Osteocyte (in vitro differentiated cells): ENCODE measurements at places on chromosomes 6 and 20. TPM values are rescaled to one million over a fixed set of nuclear protein-coding genes. Genes with fewer than 3 reads are reported as not detected.

DNA sequence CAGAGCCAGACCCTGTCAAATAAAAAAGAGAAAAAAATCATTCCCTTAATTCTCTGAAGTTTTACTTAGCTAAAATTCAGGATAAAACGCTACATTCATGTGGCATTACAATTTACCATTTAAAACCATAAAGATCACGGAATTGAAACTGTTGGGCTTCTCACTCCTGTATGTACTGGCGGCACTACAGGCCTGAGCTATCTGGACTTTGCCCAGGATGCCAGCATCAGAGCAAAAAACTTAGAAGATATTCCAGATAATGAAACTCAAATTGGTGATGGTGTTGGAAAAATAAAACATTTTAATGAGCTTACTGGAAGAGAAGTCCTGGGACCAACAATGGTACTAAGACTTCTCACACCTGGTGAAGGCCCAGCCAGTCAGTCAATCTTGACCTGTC is 14.2 kb downstream of the EPM2A start:
- peaks cover 9% of the 10 kb centered on the region for H3K4me1 ChIP-seq
- no peaks in the 10 kb centered on the region for H3K27me3 ChIP-seq
- H3K4me3 ChIP-seq, result no peak overlapping the region
- H3K27ac ChIP-seq, result no peak overlapping the region
- no peak for DNase-seq

DNA sequence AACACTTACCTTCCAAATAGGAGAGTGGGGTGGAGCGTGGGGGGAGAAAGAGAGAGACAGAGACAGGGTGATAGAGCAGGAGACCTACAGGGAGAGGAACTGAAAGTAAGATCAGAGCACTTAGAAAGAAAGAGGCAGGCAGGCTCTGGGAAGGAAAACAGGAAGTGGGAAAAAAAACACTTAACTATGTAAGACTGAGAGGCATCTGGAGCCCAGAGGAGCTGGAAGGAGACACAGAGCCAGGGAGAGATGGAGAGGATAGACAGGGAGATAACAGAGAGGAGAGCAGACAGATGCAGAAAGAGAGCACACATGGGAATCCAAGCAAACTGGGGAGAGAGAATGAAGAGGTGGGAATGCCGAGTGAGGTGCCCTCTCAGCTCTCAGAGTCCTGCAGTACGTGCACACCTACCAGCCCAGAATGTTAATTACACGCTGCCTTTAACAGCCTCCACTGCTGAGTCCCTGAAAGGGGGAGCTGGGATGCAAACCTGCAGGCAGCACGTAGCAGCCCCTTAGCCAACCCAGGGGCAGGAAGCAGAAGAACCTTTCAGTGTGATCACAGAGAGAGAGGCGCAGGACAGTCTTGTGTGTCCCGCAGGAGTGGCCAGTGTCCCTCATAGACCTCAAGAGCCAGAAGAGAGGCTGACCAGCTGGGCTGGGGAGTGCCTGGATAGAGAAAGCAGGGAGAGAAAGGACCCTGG is 132.7 kb upstream of the LRFN2 start:
- peaks cover 32% of the 10 kb centered on the region for H3K4me1 ChIP-seq
- H3K27ac ChIP-seq, result peak overlapping the region; percentile 84
- H3K27me3 ChIP-seq, result peaks cover 7% of the 10 kb centered on the region

DNA sequence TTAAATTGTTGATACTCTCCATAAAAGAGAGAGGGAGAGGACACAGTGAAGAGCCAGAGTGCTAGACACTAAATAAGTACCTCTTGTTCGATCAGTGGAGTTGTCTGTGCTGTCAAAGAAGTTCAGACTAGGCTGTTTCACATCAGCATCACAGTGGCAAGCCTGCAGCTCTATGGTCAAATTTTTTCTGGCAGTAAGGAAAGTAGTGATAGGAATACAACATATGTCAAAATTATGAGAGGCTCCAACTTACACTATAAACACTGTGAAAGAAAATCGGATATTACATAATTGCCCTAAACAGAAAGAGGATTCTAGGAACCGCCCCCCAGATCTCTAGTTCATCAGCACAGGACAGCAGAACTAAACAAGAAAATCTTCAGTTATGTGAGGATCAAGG is 23.1 kb downstream of the DNAH8 start:
- no peak for DNase-seq
- H3K4me1 ChIP-seq, result no peaks in the 10 kb centered on the region
- H3K4me3 ChIP-seq, result no peak overlapping the region
- H3K27me3 ChIP-seq, result peaks cover 40% of the 10 kb centered on the region
- H3K27ac ChIP-seq, result no peak overlapping the region
- no peaks in the 10 kb centered on the region for H3K36me3 ChIP-seq

GRCh38 chr6:94052749-94053148 is 633.4 kb upstream of the EPHA7 start:
- H3K27ac ChIP-seq, result peak overlapping the region; percentile 57
- H3K36me3 ChIP-seq, result peaks cover 6% of the 10 kb centered on the region
- no peak for DNase-seq
- no peak overlapping the region for H3K4me3 ChIP-seq
- H3K27me3 ChIP-seq, result no peaks in the 10 kb centered on the region
- peaks cover 61% of the 10 kb centered on the region for H3K4me1 ChIP-seq

DNA sequence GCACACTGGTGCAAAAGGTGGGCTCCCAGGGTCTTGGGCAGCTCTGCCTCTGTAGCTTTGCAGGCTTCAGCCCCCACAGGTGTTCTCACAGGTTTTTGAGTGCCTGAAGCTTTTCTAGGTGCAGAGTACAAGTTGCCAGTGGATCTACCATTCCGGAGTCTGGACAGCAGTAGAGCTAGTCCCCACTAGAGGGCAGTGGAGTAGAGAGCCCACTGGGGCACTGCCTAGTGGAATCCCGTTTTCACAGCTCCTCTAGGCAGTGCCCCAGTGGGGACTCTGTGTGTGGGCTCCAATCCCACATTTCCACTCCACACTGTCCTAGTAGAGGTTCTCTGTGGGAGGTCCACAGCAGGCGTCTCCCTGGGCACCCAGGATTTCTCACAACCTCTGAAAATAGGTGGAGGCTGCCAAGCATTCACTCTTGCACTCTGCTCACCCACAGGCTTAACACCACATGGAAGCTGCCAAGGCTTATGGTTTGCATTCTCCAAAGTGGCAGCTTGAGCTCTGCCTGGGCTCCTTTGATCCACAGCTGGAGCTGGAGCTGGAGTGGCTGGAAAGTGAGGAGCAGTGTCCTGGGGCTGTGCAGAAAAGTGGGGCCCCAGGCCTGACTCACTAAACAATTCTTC is 86.3 kb upstream of the PROKR2 start:
- no peak for DNase-seq
- no peaks in the 10 kb centered on the region for H3K36me3 ChIP-seq
- H3K4me1 ChIP-seq, result no peaks in the 10 kb centered on the region
- no peak overlapping the region for H3K27ac ChIP-seq

- no peak overlapping the region for H3K4me3 ChIP-seq
- no peaks in the 10 kb centered on the region for H3K36me3 ChIP-seq
- no peaks in the 10 kb centered on the region for H3K27me3 ChIP-seq
- no peak for DNase-seq
- no peak overlapping the region for H3K27ac ChIP-seq
Observed at GRCh38 chr6:80541181-80541580, 434.7 kb downstream of the BCKDHB start.

DNA sequence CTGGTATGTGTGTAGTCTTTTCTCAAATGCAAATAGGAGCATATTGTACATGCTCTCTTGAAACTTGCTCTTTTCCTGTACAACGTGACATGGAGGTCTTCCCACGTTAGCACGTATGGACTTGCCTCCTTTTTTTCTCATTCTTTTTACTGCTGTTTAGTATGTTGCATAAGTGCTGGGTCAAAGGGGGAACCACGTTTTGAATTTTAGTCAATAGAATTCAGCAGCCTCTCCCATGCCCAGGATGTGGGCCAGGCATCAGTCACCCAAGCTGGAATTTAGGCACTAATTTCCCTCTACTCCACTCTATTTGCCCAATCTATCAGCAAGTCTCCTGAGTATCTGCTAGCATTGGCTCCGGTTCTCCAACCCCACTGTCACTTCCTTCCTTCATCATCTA is 41.5 kb upstream of the RNF24 start:
- no peaks in the 10 kb centered on the region for H3K36me3 ChIP-seq
- no peak overlapping the region for H3K27ac ChIP-seq
- no peak overlapping the region for H3K4me3 ChIP-seq
- no peaks in the 10 kb centered on the region for H3K27me3 ChIP-seq
- no peak for DNase-seq

DNA sequence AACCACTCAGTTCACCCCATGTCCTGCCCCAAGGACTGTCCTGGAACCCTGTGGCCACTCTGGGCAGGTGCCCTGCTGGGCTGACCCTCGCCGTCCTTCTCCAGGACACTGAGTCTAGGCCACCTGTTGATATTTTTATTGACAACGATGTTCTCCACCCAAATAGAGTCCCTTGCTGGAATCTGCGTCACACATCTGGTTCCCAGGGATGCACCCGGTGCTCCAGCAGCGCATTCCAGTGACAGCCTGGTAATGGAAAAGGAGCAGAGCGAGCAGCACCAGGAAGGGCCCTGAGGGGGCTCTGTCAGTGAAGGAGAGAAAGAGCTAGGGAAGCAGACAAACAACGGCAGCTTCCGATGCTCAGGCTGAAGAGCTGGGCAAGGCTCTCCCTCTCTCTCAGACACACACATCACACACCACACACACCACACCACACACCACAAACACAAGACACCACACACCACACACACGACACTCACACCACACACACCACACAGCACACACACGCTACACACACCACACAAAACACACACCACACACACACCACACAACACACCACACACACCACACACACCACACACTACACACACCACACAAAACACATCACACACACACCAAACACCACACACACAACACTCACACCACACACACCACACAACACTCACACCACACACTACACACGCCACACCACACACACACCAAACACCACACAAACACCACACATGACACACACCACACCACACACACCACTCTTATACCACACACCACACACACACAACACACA is 117.9 kb upstream of the THBS2 start:
- H3K27ac ChIP-seq, result no peak overlapping the region
- H3K4me1 ChIP-seq, result no peaks in the 10 kb centered on the region
- no peak for DNase-seq
- H3K27me3 ChIP-seq, result no peaks in the 10 kb centered on the region

DNA sequence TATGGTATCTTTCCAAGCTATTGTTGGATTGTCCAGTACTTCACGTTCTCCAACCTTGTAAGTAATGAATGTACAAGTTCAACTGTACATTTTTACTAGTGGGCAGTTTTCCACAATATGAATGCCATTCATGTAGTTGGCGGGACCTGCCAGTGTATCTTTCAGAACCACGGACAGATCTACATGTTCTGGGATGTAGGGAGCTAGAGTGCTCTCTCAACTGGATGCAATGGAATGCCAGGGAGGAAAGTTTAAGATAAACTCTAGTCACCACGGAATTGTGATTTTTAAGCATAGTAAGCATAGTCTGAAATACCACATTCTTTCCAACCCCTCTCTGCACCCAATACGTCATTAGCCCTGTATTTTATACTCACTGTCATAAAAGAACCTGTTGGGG is 21.5 kb upstream of the HLA-C start:
- H3K4me3 ChIP-seq, result no peak overlapping the region
- peaks cover 82% of the 10 kb centered on the region for H3K27me3 ChIP-seq
- no peak overlapping the region for H3K27ac ChIP-seq
- no peaks in the 10 kb centered on the region for H3K36me3 ChIP-seq
- DNase-seq, result no peak

DNA sequence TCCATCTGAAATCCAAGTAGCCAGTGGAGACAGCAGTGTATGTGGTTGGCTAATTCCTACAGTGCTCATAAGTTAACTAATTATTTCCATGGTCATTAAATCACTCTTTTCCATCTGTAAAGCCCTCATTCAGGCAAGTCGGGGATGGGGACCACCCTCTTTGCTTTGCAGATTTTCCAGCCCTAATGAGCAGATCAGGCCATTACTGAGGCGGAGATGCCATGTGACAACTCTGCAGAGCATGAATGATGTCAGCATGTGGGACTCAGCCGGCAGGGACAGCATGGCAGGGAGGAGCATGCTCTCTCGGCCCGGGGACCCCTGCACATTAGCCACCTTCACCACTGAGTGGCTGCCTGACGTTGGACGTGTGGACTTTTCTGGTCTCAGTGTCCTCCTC is 623.3 kb upstream of the CDH4 start:
- H3K4me3 ChIP-seq, result no peak overlapping the region
- DNase-seq, result no peak
- no peaks in the 10 kb centered on the region for H3K36me3 ChIP-seq
- H3K27ac ChIP-seq, result no peak overlapping the region

DNA sequence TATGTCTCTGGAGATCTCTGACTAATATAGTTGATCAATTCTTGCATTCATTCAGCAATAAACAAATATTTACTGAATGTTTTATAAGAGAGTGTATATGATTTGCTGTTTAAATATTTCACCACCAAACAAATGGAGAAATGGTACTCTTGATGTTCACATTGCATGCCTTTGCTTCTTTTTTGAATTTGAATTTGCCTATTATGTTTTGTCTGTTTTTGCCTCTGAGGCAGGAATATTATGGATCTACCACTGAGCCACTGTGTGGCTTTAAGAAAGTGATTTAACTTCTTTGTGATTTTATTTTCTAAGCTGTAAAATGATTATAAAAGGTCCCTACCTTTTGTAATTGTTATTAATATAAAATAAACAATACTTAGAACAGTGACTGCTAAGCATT is 345.0 kb downstream of the DOK5 start:
- no peaks in the 10 kb centered on the region for H3K4me1 ChIP-seq
- no peaks in the 10 kb centered on the region for H3K27me3 ChIP-seq
- H3K27ac ChIP-seq, result no peak overlapping the region
- no peak overlapping the region for H3K4me3 ChIP-seq
- H3K36me3 ChIP-seq, result no peaks in the 10 kb centered on the region

MCM8 gene
- total RNA-seq, result 6.3 and 7.1 TPM in 2 replicates

- no peaks in the 10 kb centered on the region for H3K36me3 ChIP-seq
- peaks cover 23% of the 10 kb centered on the region for H3K4me1 ChIP-seq
- no peaks in the 10 kb centered on the region for H3K27me3 ChIP-seq
- no peak for DNase-seq
Observed at GRCh38 chr6:3776881-3777507, 25.5 kb upstream of the PXDC1 start.

SAMD10 gene
- 3.5 and 3.7 TPM in 2 replicates for total RNA-seq

TGM3 gene
- total RNA-seq, result not detected in 2 replicates

- no peak overlapping the region for H3K4me3 ChIP-seq
- no peaks in the 10 kb centered on the region for H3K36me3 ChIP-seq
- H3K27me3 ChIP-seq, result no peaks in the 10 kb centered on the region
- DNase-seq, result no peak
- peaks cover 6% of the 10 kb centered on the region for H3K4me1 ChIP-seq
- no peak overlapping the region for H3K27ac ChIP-seq
Observed at GRCh38 chr20:6719369-6719721, 48.1 kb upstream of the BMP2 start.

GRCh38 chr20:57592263-57593092 is 27.7 kb downstream of the ZBP1 start:
- DNase-seq, result no peak
- H3K4me1 ChIP-seq, result peaks cover 10% of the 10 kb centered on the region
- H3K27ac ChIP-seq, result no peak overlapping the region
- no peak overlapping the region for H3K4me3 ChIP-seq
